ENCODE measurements at places on chromosomes 12 and 14.

DNA sequence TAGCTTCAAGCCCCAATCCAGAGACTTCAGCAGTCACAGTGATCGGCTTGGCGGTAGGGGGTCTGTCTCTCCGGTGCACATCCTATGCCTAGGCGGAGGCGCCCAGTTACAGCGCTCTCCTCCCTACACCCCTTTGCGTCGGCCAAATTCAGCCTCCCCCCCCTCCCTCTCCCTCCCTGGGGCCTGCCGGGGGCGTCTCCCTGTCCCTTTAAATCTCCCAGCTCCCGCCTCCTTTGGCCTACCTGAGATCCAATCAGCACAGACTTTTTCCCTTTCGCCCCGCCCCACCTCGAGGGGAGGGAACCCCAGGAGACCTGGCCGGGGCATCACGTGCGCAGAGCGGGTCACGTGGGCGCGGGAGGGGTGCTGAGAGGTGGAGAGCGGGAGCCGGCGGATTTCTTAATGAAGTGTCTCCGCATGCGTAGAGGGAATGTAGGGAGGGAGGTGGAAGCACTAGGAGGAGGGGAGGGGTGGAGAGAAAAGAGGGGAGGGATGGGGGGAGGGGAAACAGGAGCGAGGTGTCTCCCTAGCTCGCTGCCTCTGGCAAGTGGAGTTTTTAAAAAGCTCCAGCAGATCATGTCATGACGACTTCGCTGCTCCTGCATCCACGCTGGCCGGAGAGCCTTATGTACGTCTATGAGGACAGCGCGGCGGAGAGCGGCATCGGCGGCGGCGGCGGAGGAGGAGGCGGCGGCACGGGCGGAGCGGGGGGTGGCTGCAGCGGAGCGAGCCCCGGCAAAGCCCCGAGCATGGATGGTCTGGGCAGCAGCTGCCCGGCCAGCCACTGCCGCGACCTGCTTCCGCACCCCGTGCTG is at the start of gene HOXC13:
Gene HOXC13, plus strand, starts transcription at position 506 of the 815 bp plus-strand sequence. Its CDS starts 76 bp downstream, at position 582.
- DNase-seq, result peak; percentile 97

- DNase-seq, result no peak
Measured at GRCh38 chr12:25526778-25527177, 26.3 kb downstream of the LMNTD1 start.

GRCh38 chr14:72471346-72471745 is 422.6 kb downstream of the DPF3 start:
- DNase-seq, result no peak

- no peak for DNase-seq
Measured at GRCh38 chr14:30069536-30069935, 141.9 kb upstream of the PRKD1 start.

DNA sequence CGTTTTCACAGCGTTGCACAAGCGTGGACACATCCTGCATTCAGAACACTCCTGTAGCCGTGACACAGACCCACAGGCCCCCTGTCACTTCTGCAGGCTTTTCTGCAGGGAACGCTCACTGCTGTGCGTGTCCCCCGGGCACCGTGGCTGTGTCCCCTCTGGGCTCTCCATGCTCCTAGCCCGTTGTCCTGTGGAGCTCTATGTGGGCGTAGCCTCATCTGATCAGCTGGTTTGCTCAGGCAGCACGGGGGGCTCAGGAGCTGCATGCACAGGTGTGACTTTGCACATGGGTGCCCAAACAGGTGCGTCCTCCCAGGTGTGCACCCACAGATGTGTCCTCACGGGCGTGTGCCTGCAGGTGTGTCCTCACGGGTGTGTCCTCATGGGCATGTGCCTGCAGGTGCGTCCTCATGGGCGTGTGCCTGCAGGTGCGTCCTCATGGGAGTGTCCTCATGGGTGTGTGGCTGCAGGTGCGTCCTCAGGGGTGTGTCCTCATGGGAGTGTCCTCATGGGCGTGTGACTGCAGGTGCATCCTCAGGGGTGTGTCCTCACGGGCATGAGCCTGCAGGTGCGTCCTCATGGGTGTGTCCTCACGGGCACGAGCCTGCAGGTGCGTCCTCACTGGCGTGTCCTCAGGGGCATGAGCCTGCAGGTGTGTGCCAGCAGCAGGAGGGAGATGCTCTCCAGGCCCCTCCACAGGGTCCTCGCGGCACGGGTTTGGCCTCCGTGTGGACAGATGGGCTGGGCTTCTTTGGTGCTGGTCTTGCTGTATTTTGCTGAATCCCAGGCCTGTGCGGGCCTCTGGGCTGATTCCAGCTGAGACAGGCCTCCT is 17.5 kb downstream of the MTA1 start:
- no peak for DNase-seq

DNA sequence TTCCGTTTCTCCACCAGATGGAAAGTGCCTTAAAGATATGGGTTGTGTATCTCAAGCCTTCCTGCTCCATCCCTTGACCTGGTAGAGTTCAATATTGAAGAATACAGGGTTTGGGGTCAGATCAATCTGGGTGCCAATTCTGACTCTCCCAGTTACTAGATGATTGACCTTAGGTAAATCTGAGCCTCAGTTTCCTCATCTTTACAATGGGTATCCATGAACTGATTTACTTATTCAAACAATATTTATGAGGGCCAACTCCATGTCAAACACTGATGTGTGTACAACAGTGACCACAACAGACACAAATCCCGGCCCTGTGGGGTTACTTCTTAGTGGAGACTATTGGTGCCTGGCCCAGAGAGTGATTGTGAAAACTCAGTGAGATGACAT is 7.5 kb upstream of the FAIM2 start:
- no peak for DNase-seq

- no peak for DNase-seq
Measured at GRCh38 chr12:13000616-13000924, 505 bp upstream of the HEBP1 start.

DNA sequence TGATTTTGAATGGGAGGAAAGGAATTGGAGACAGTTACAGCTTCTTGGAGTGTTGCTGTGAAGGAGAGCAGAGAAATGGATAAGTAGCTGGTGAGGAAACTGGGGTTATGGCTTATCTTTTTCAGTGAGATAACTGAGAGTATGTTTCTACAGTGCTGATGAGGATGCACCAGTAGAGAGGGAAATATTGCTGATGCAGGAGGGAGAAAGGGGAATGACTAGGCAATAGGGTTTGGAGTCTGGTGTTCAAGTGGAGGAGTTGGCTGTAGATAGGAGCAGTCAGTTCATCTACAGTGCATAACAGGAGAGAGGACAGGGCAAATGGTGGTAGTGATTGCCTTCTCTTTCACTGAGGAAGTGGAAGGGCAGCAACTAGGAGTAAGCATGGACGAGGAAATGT is 33.0 kb downstream of the SPATS2 start:
- no peak for DNase-seq

DNA sequence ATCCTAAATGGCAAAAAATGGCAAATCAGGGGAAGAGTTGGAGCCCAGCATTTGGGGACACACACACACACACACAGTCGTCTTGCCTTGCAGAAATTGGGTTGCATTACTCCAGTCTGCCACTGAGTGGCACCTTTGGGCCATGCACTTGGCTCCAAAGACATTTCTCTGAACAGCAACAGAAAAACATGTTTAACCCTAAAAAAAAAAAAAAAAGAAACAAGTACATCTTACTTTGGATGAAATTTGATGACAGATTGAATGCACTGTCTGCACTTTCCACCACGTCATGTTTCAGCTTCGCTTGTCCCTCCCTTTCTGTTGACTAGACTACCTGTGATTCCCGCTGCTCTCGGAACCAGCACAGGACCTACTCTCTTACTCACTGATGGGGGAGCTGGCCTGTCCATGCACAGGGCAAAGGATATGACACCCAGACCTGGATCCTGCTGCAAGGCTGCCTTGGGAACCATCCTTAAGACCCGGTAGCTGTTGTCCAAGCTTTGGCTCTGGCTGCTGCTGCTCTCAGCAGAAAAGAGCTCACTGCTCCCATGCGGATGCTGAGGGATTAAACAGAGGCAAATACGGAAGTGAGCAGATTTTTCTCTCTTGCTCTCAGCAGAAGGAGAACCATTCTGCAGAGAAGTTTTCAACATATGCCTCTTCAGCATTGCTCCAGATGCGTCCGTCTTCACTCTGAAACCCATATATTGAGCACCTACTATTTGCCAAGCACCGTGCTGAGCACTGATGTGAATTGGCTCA is 376.8 kb downstream of the DPF3 start:
- peak; percentile 5 for DNase-seq

DNA sequence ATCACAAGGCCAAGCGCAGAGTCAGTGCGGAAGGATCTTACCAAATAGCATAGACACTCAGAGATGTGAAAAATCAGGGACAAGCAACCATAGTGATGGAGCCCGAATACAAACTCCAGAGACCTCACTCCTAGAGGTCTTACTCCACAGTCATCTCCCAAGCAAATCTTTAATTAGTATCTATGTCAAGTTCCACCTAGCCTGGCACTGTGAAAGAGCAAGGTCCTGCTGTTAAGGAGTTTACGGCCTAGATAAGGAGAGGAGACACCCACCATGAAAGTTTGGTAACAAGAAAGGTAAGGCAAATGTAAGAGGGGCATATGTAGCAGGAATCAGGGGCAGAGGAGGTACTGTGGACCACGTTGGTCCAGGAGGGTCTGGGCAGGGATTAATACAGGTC is 7.4 kb upstream of the PLEKHG6 start:
- no peak for DNase-seq

DNA sequence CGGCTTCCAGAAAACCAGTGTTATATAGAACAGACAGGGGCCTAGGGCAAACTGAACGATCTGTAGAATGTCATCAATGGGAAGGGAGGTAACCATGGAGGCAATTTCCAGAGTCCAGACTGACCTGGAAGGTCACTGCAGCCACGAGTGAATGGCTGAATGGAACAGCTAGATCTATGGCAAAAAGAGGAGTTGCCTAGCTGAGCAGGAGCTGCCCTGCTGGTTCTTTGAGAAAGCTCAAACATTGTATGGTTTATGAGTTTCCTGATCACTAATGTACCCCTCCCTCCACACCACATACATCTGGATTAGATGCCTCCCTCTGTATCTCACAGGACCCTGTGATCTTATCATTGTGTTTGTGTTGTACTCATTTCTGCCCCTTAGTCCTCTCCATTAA is 1.0 kb upstream of the RERG start:
- DNase-seq, result no peak

DNA sequence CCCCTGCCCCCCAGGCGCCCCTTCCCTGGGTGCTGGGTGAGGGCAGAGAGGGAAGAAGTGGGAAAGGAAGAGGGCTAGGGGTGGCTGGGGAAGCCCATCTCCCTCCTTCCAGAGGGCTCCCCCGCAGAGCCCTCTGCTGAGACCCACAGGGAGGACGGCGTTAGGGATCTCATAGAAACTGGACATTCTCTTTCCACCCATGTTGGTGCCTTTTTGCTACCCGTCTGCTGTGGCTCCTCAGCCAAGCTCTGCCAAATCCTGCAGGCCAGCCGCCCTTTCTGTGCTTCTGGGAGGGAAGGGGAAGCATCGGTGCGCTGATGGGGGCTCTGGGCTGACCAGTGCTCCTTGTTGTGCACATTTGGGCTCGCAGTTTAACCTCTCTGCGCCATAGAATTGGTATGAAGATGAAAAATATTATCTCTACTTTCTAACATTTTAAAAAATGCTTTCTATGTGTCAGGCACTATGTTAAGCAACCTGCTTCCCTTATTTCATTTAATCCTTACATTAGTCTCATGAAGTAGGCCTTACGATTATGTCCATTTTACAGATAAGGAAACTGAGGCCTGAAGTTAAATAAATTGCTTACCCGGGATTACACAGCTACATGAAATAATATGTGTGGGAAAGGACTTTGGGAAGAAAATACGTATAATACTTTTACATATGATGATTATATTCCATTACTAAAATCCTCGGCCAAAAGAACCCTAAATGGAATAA is 981 bp downstream of the SLC48A1 start:
- DNase-seq, result no peak

- DNase-seq, result peak; percentile 78
Measured at GRCh38 chr12:6827437-6827911, 733 bp upstream of the P3H3 start.

GRCh38 chr12:61220337-61220736 is 1039.9 kb upstream of the USP15 start:
- no peak for DNase-seq

- no peak for DNase-seq
Measured at GRCh38 chr12:31215518-31216232, 110.3 kb downstream of the SINHCAF start.

DNA sequence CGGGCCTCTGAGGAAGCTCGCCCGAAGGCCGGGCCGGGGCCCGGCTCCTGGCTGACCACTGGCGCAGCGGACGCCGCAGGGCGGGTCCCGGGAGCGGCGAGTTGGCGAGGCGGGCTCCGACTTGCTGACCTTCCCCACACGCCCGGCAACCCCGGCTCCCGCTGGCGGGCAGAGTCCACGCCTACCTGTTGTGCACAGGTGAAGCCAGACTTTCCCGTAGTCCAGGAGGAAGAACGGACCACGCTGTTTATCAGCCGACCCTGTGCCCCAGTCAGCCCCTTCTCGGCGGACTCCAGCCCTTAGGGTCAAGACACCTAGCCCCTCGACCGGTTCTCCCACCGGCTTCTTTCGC is 407 bp downstream of the HEATR5A start:
- DNase-seq, result no peak

DNA sequence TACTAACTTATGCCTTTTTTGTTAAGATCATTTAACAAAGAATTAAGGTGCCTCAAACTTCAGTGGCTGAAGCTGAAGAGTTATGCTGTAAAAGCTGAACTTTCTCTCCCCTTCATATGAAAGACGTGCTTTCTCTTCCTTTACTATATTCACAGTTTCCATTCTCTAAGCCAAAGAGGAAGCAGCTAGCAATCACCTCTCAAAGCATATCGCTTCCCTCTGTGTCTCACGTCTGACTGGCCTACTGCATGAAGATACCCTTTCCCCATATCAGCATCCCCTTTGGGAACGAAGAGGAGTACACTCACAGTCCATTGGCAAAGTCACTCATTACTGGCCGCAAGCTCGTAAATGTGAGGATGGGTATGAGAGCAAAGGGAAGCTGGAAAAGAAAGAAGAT is 34.9 kb downstream of the SLC11A2 start:
- no peak for DNase-seq

- DNase-seq, result no peak
Measured at GRCh38 chr14:69629225-69630127, 18.1 kb downstream of the SUSD6 start.

DNA sequence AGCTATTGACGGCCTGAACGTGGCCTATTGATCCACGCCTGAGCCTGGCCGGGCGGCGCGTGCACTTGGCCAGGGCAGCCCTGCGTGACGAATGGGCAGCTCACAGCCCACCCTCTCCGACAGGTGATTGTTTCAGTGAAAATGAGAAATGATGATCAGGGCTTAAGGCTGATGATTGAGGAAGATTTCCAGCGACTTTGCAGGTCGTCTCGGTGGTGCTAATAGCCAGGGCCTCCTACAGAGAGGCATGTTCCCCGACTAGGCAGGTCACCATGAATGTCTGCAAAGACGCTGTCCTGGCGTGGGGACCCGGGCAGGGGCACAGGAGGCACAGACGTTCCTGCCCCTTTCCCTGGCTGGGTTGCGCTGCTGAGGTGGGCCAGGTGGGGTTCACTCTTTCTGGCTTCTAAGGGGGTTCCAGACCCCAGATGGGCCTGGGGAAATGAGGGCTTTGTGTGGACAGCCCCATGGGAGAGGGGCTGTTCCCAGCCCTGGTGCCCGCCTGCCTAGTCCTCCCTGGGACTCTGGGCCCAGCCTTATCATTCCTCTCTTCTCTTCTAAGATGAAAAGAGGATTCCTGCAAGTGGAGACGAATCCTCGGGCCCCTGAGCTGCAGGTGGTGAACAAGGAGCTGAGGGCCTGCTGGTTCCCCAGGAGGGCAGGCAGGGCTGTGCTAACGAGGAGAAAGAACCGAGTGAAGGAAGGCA is 157.4 kb downstream of the KIF26A start:
- DNase-seq, result no peak
